ENCODE measurements at places on chromosomes 16 and 17. TPM values are rescaled to one million over a fixed set of nuclear protein-coding genes. Genes with fewer than 3 reads are reported as not detected.

ZNF821 gene
- 5.9 TPM for total RNA-seq

CD19 gene
- total RNA-seq: not detected

CFAP52 gene
- 0.39 TPM for total RNA-seq

ST6GALNAC1 gene
- total RNA-seq: not detected

GALR2 gene
- not detected for total RNA-seq

PRAC2 gene
- not detected for total RNA-seq

OR2C1 gene
- total RNA-seq: 0.11 TPM

PDF gene
- 9.5 TPM for total RNA-seq

TCAP gene
- 0.32 TPM for total RNA-seq

ACSM2A gene
- total RNA-seq: not detected

CCL17 gene
- total RNA-seq: not detected

ABCC12 gene
- under 0.01 TPM for total RNA-seq

BICDL2 gene
- total RNA-seq: not detected

PNMT gene
- total RNA-seq: not detected

CDRT15L2 gene
- not detected for total RNA-seq

KCNAB3 gene
- total RNA-seq: 0.52 TPM

STAC2 gene
- total RNA-seq: 0.32 TPM

CCL16 gene
- not detected for total RNA-seq

CFAP119 gene
- 2.1 TPM for total RNA-seq

SMIM36 gene
- total RNA-seq: not detected

PPP1R27 gene
- total RNA-seq: not detected

FNDC8 gene
- not detected for total RNA-seq

KRTAP2-3 gene
- total RNA-seq: 0.26 TPM

CLEC3A gene
- 0.22 TPM for total RNA-seq

SUMO2 gene
- 104 TPM for total RNA-seq

FOXJ1 gene
- total RNA-seq: not detected

C17orf50 gene
- total RNA-seq: not detected

RSKR gene
- 5.5 TPM for total RNA-seq

ZMYND15 gene
- total RNA-seq: 0.65 TPM

HBQ1 gene
- total RNA-seq: not detected

NPTX1 gene
- 0.11 TPM for total RNA-seq

ITGAX gene
- total RNA-seq: 0.52 TPM

KRT32 gene
- not detected for total RNA-seq

HID1 gene
- 0.32 TPM for total RNA-seq

RCVRN gene
- not detected for total RNA-seq

CA7 gene
- total RNA-seq: not detected

TMEM238L gene
- total RNA-seq: not detected

OTOP2 gene
- not detected for total RNA-seq

TSNAXIP1 gene
- 1.2 TPM for total RNA-seq

MARCHF10 gene
- total RNA-seq: not detected
